ENCODE measurements at places on chromosomes 1 and 21.

- no peak for DNase-seq
Measured at GRCh38 chr1:34796990-34797389, 4.2 kb downstream of the GJA4 start.

DNA sequence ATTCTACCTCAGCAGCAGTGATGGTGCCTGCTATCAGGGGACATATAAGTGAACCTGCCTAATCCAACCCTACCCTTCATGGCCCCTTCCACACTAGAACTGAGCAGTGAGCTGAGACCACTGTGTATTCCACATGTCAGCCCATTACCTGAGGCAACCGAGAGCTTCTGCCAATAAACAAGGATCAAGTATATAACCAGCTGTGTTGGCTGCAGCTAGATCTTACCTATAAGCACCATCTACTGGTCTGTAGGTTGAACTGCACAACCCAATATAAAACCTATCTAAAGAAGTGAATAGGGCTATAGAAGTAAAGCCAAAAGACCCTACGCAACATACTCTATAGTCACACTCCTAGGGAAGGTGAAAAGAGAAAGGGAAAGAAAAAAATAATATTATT lies 376.9 kb downstream of the HHIPL2 start:
- no peak for DNase-seq

GRCh38 chr1:1325288-1326074 lies 879 bp downstream of the CPTP start:
- DNase-seq, result no peak

DNA sequence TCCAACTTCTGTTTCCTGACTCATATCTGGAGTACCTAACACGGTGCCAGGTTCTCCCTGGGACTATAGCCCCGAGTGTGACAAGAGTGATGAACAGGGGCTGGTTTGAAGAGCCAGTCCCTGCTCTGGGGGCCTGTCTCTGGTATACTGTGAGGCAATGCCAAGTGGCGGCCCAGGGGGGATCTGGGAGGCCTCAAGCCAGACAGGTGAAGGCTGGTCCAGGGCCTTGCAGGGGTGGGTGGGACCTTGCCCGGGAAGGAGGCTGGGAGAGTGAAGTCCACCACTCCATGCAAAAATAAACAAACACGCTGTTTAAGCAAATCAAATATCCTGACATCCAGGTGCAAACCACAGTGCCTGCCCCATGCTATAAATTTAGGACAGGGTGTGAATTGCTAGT lies 6.8 kb upstream of the PLXNA2 start:
- DNase-seq, result no peak

DNA sequence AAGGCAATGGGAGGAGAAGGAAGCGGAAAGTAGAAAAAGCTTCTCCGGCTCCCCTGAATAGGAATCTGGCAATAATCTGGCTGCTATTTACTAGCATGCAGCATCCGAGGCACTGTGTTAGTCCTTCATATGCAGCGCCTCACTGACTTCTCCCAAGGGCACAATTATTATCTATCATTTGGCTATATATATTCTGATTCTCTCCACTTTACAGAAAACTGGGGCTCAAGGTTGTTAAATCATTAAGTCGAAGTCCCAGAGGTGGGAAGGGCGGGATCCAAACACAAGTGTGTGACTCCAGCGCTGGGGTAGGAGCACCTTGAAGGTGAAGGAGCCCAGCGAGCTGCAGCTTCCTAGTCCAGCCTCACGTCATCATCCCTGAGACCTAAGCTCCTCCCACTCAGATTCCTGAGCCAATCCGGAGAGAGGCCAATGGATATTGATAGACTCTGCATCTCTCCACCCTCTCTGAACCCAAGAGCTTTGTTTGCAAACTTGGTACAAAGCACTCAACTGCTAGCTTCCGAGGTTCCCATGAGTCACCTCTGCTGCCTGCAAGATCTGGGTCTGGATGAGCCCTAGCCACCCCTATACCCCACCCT lies 16.6 kb upstream of the EYA3 start:
- peak; percentile 42 for DNase-seq

GRCh38 chr1:172638885-172639831 lies 19.7 kb upstream of the FASLG start:
- no peak for DNase-seq

DNA sequence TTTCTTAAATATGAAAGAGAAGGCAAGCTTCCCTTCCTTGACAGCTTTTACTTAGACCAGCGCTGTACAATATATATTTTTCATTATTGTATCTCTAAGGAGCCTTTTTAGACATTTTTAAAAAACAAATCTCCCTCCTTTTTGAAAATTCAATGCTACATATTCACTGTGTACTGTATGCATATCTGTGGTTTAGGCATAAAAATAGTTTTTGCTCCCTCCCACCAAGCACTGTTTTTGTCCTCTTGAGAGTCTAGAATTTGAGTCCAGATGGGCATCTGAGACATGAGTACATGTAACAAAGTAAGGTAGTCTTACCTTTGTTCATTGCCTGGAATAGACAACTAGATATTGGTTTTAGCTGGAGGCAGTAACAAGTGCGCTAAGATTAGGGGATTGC lies 488.5 kb upstream of the RUNX1 start:
- no peak for DNase-seq

GRCh38 chr1:94428441-94428840 lies 10.3 kb downstream of the ABCD3 start:
- DNase-seq, result no peak

GRCh38 chr1:171472183-171472647 lies 13.1 kb upstream of the PRRC2C start:
- DNase-seq, result no peak

DNA sequence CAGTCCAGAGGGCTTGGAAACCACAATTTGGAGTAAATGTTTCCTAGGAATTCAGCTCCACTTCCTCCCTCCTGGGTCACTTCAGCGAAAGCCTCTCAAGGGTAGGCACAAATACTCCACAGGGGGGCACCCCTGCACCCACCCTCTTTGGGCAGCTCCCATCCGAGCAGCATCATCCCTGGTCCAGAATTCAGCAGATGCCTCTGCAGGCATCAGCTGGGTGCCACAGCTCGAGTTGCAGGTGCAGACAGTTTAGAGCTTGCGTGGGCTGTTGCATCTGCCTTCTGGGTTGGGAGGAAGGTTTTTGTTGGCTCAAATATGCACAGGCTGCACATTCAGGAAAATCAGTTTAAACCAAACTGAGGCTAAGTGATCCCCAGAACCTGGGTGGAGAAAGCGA lies 25.0 kb downstream of the KANK4 start:
- peak; percentile 21 for DNase-seq

DNA sequence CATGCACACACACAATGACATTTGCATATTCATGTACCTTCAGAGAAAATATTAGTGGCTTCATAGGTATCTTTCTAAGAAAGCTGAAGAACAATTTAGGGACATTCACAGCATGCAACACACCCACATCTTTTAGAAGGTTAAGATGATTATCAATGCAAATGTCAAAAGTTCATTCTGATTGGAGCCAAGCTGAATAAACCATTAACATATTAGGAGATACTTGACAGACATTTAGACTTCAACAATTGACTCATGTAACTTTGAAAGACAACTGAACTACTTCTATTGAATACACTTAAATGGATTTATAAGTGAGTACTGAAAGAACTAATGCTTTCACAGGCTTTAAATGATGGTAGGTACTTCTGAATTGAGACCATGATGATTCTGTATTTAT lies 111.1 kb downstream of the LHX8 start:
- DNase-seq, result no peak

- peak; percentile 91 for DNase-seq
Measured at GRCh38 chr1:155277902-155278688, 832 bp downstream of the HCN3 start.

- no peak for DNase-seq
Measured at GRCh38 chr1:29112705-29113412, 10.8 kb downstream of the TMEM200B start.

DNA sequence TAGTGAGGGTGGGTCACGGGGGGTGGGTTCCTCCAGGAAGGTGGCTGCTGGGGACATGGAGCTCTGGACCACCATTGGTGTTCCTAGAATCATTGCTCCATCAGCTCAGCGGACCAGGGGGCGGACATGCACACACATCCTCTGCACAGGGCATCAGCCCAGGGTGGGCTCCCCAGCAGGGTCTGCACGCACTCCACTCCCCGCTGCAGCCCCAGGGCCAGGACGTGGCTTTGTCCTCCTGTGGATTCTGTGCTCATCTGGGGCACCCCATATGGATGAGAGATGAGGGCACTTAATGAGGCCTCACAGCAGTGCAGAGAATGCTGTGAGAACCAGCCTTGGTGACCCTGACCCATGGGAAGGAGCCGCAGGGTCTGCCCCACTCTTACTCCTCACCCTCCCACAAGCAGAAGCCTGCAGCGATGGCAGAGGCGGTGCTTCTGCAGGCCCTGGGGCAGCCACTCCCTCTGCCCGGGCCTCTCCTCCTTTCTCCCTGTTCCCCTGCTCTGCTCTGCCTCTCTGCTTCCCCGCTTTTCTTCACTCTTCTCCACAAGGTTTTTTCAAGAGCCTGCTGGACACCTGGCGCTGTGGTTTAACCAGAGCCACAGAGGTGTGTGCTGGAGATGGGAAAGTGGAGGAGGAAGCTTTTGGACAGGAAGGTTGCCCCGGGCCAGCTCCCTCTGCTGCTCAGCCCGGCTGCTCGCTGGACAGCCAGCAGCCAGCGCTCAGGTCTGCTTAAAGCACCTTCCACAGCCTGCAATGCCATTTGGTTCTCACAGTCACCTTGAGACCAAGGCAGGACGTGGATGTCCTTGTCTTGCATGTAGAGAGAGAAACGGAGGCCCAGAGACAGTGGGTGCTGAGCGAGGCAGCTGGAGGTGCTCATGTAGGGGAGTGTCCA lies 26.3 kb upstream of the PCBP3 start:
- DNase-seq, result no peak

DNA sequence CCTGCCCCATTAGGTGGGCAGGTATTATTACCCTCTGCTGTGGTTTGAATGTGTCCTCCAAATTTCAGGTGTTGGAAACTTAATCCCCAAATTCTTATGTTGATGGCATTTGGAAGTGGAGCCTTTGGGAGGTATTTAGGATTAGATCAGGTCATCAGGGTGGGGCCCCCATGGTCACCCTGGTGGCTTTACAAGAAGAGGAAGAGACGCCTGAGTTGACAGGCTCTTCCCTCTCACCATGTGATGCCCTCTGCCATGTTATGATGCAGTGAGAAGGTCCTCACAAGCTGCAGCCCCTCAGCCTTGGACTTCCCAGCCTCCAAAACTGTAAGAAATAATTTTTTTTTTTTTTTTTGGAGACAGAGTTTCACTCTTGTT lies 8.8 kb upstream of the THEMIS2 start:
- no peak for DNase-seq

DNA sequence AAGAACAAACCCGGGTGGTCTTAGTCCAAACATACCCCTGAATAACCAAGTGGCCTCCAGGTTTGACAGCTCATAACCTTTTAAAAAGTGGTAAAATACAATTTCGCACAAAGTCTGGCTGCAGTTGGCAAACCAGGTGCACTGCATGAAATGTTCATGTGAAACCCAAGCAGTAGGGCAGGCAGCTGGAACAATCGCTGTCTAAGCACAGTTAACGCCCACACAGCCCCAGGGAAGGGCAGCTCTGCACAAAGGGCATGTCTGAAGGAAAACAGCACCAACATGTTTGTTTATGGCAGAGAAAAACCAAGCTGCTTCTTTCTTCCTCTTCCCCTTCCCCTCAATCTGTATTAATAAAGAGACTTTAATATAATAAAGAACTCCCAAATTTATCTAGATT lies 49.5 kb downstream of the KIAA1614 start:
- DNase-seq, result no peak

GRCh38 chr1:239349699-239350098 lies 36.7 kb upstream of the CHRM3 start:
- DNase-seq, result no peak

All from HAP-1 (cell line).